ENCODE measurements at places on chromosomes 6 and 20.

- no peak for DNase-seq
Measured at GRCh38 chr20:48878534-48879248, 42.8 kb upstream of the ARFGEF2 start.

DNA sequence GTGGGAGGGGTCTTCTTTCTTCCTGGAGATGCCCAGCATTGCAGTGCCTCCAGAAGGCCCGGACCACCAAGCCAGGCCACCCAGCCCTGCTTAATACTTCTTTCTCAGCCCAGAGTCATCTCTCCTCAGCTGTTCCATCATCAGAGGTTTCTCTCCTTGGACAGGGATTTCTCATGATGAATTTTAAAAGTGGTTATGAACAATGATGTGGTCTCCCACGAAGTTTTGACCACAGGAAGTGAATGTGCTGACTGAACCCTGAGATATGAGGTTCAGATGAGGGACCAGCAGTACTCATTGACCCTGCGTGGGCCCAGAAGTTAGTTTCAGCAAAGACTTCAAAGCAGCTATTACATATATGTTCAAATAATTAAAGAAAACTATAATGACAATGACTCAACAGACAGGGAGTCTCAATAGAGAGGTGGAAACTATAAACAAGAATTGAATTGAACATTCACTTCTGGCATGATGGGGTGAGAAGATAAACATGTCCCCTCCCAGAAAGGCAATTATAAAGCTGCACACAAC lies 114.5 kb upstream of the SLC22A16 start:
- DNase-seq: peak; percentile 32

- no peak for DNase-seq
Measured at GRCh38 chr6:122641819-122642218, 31.6 kb downstream of the PKIB start.

GRCh38 chr6:113893866-113894265 lies 36.7 kb downstream of the MARCKS start:
- DNase-seq: no peak

DNA sequence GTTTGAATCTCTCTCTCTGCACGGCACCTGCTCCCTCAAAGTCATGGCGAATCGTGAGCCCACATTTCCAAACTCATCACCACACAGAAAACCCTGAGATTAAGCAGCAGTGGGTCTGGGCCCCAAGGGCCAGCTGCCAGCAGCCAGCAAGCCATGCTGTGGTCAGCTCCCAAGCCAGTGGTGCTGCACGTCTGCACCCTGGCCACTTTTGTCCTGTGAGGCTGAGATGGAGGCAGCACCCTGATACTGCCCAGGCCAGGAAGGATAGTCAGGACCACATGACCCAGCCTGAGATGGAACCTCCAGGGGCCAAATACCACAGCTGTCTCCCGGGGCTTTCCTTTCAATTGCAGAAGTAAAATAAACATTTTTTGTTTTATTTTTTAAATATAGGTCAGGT lies 93.9 kb downstream of the PRND start:
- DNase-seq: no peak

DNA sequence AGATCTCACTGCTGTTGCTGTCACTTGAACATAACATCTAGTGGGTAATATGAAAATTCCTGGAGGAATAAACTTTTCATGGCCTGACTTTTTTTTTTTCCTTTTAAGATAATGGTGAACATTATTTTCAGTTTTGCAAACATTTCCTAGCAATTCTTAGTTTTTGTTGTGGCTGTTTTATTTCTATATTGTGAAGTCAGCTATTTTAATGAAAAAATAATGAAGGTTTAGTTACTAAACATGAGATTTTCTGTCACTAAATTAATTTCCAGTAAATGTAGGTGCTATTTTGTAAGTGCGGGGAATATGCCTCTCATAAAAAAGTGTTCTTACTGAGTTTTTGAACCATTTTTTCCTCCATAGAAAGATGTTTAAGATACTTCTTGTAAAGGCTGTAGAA lies 23.4 kb upstream of the FAM209A start:
- no peak for DNase-seq

DNA sequence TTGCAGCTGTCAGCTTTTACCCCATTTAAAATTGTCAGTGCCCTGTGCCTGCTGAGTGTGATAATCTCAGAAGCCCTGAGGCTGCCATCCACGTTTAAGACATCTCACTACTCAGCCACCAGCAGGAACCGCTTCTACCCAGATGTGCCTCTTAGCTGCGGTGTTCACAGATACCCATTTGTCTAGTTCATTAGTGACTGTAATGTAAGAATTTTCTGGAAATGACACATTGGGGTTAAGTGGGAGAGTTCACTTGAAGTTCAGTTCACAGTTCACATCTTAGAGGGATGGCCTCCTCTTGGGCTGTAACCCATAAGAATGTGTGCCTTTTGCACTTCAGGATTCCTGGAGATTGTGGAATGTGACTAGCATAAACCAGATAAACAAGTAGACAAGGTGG lies 477.7 kb downstream of the BTBD3 start:
- no peak for DNase-seq

DNA sequence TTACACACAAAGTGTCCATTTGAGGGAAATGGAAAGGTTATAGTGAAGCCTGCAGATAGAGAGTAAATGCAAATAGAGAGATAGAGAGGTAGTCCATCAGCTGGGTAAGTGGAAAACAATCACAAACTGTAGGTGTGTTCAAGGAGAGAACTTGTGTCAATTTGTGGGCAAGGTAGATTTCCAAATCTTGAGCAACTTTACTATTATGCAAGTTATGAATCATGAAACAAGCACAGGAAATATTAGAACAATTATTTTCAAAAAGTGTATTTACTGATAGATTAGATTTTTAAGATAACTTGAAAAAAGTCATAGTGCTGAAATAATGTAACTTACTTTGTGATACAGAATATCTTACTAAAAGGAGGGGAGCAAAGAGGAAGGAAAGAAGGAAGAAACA lies 792.9 kb downstream of the EYS start:
- DNase-seq: no peak

- no peak for DNase-seq
Measured at GRCh38 chr6:154953644-154954043, 41.5 kb upstream of the TIAM2 start.
